CMK (cell line): ENCODE measurements at places on chromosomes 12 and 14.

- no peak for DNase-seq
Measured at GRCh38 chr12:116656306-116656705, 81.6 kb downstream of the SPRING1 start.

GRCh38 chr12:52227606-52228166 is 5.4 kb upstream of the KRT7 start:
- no peak for DNase-seq

GRCh38 chr14:54471641-54472040 is 17.1 kb downstream of the GMFB start:
- DNase-seq, result no peak

- no peak for DNase-seq
Measured at GRCh38 chr12:71438670-71439361, 782 bp upstream of the LGR5 start.

DNA sequence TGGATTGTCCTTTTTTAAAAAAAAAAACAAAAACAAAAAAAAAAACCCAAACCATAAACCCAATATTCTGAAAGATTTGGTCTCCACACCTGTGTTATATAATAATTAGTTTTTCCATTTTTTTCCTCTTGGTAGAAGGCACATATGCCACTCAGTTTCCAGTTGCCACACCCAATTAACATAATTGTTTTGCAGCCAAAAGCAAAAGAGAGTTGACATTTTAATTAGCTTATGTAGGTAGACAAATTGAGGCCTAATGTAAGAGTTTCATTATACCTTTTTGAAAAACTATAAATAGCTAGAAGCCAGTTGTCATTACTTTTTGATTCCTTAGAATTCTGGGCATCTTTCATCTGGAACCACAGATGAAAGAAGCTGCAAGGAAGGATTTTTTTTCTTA is 21.0 kb downstream of the PTPN11 start:
- no peak for DNase-seq

DNA sequence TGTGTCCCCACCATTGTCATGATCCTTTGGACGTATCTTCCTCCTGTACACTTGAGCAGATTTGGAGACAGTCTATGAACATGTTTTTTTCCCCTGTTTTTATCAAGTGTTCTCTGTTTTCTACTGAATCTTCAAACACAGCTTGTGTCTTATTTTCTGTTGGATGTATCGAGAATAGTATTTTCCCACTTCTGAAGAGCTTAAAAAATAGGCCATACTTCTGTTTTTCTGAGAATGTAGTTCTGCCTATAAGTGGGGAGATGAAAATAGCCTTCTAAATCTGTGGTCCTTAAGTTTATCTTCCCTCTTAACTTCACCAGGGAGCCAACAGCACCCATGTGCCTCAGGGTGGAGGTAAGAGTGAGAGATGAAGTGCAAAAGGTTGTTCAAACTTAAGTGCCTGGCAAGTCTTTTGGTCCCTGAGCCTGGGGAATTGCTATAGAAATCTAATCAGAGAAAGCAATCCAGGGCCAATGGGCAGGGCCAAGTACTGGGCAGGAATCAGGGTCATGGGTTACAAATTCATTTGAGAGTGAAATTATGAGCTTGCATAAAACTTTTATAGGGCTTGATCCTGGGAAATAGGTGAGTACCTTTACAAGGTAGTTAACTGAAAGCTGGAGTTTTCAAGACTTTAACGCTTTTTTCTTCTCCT is 58.9 kb downstream of the ARF6 start:
- no peak for DNase-seq

DNA sequence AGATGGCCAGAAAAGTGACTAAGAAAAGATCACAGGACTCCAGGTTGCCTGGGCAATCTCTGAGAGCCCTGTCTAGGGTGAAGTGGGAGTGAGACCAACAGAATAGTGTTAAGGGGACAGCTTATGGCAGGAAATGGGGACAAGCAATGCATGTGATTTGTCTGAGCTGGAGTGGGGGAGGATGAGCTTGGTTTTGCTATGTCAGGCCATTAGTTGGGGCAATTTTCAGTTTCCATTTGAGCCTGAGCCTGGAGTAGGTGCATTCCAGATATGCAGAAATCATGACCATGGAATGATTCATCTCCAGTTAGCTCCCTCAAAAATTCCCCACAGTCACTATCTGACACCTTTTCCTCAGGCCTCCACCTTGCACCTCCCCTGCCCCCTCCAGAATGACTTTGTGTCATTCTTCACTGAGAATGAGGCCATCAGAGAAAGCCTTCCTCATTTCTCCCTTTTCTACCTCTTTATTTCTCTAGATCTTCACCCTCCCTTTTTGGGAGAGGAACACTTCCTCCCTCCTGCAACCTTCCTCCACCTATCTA is 150.9 kb upstream of the PLEKHG7 start:
- DNase-seq, result no peak

GRCh38 chr12:97061171-97061570 is 154.1 kb downstream of the NEDD1 start:
- DNase-seq, result no peak

GRCh38 chr12:47277972-47278448 is 198.3 kb upstream of the AMIGO2 start:
- DNase-seq, result no peak

DNA sequence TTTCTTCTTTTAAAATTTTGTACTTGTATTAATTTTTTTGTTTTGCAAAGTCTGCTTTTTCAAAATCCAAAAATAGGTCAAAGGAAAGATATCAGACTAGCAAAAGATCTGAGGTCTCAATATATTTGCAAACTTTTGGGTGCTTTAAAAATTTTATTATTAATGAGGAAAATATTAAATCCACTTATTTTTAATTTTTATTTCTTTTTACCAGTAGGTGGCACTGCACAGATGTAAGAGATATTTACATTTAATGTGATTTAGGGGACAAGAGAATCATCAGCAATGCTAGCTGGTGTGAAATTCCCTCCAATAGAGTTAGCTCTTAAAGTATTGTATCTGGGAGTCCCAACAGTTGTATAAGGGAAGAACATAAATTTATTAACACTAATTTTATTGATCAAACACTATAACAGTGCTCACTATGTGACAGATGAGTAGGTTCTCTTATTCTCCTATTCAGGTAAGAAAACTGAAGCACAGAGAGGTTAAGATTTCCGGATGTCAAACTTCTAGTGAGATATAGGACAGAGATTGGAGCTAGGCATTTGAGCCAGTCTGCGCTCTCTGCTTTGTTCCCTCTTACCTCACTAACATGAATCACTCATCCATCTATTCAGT is 30.5 kb downstream of the ALX1 start:
- no peak for DNase-seq

GRCh38 chr14:65226824-65227604 is 124.7 kb upstream of the MAX start:
- DNase-seq, result no peak

GRCh38 chr12:132560364-132560613 is 50.1 kb downstream of the LRCOL1 start:
- DNase-seq, result no peak

- DNase-seq, result no peak
Measured at GRCh38 chr12:122951979-122952892, 14.0 kb downstream of the ABCB9 start.

DNA sequence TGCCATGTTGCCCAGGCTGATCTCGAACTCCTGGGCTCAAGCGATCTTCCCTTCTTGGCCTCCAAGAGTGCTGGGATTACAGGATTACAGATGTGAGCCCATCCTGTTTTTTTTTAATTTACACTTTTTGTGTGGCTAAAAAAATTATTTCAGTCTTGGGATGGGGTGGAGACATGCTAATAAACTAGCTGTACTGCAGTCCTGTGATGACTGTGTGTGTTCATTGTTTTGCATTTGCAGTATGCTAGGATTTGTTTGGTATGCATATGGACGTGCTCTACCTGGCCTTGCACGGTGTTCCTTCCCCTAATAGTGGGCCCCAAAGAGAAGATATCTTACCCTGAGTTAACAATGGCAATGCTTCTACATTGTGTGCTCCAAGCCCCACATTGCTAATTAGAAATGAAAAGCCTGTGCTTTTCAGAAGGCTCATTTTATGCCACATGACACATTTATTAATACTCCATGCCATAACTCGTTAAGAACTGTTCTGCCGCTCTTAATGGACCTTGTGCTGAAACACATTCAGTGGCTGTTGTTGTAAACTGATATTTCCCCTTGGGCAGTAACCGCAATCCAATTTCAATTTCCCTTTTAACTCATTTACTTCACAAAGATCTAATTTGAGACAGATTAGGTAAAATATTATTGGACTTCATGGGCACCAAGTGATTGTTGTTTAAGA is 86.4 kb downstream of the SCN8A start:
- DNase-seq, result no peak

GRCh38 chr14:54776361-54777001 is 126.1 kb downstream of the GCH1 start:
- DNase-seq, result no peak

- DNase-seq, result no peak
Measured at GRCh38 chr14:104212206-104213095, 74.1 kb downstream of the KIF26A start.

GRCh38 chr14:60163693-60164092 is 1.5 kb downstream of the DHRS7 start:
- no peak for DNase-seq

GRCh38 chr14:95137804-95138167 is 19.5 kb downstream of the DICER1 start:
- no peak for DNase-seq

DNA sequence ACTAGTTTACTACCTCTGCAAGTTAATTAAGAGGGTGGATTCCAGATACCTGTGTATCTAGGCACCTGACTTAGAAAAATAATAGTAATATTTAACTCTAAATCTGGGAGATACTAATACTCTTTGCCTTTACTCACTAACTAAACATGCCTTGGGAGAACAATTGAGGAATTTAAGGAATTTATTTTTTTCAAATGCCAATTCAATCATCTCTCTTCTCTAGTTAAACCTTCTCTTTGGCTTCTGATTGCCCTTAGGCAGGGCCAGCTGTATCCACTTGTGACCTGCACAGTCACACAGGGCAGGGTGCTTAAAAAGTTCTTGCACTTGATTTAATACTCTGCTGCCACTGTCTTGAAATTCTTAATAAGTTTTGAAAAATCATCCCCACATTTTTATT is 142.4 kb downstream of the PLCZ1 start:
- DNase-seq, result no peak

- DNase-seq, result no peak
Measured at GRCh38 chr12:68020699-68021098, 31.5 kb downstream of the IFNG-AS1 start.
